ENCODE measurements at places on chromosomes 2 and 18.

- no peak for DNase-seq
Observed at GRCh38 chr2:10338270-10339188, 35.8 kb downstream of the HPCAL1 start.

GRCh38 chr2:157444641-157445040 lies 752 bp upstream of the CYTIP start:
- no peak for DNase-seq

- no peak for DNase-seq
Observed at GRCh38 chr18:9782073-9782857, 74.2 kb downstream of the RAB31 start.

- no peak for DNase-seq
Observed at GRCh38 chr18:9082711-9083510, 19.6 kb upstream of the NDUFV2 start.

- no peak for DNase-seq
Observed at GRCh38 chr18:40326985-40327384, 1628.0 kb upstream of the PIK3C3 start.

GRCh38 chr2:3113122-3113521 lies 264.5 kb downstream of the EIPR1 start:
- DNase-seq: no peak

DNA sequence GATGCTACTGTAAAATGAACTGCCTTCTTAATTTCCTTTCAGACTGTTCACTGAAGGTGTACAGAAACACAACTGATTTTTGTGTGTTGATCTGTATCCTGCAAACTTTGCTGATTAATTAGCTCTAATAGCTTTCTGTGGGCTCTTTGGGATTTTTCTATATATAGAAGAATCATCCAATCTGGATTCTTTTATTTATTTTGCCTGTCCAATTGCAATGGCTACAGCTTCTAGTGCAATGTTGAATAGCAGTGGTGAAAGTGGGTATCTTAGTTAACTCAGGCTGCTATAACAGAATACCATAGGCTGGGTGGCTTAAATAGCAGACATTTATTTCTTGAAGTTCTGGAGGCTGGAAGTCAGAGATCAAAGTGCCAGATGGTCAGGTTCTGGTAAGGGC lies 74.4 kb downstream of the ID2 start:
- no peak for DNase-seq

- no peak for DNase-seq
Observed at GRCh38 chr2:166593403-166593802, 99.4 kb upstream of the SCN7A start.

- no peak for DNase-seq
Observed at GRCh38 chr18:23882616-23883276, 131.8 kb upstream of the TTC39C start.

- no peak for DNase-seq
Observed at GRCh38 chr2:169727065-169727464, 6.6 kb upstream of the KLHL23 start.

GRCh38 chr2:191959209-191959608 lies 112.3 kb upstream of the CAVIN2 start:
- no peak for DNase-seq

DNA sequence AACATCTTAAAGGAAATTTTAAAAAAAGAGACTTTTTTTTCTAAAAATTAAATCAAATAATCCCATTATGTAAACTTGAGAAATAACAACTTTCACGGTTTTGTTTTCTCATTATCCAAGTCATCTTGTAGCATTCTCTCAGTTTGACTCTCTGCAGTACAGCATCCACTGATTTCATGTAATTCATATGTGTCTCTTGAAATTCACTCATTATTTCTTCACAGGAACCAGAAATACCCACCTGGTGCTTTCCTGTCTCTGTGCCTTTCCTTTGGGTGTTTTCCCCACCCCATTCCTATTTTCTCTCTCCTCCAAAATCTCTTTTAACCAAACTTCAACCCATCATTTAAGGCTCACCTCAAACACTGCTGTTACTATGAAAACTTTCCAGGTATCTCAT lies 116.1 kb upstream of the STK17B start:
- no peak for DNase-seq

DNA sequence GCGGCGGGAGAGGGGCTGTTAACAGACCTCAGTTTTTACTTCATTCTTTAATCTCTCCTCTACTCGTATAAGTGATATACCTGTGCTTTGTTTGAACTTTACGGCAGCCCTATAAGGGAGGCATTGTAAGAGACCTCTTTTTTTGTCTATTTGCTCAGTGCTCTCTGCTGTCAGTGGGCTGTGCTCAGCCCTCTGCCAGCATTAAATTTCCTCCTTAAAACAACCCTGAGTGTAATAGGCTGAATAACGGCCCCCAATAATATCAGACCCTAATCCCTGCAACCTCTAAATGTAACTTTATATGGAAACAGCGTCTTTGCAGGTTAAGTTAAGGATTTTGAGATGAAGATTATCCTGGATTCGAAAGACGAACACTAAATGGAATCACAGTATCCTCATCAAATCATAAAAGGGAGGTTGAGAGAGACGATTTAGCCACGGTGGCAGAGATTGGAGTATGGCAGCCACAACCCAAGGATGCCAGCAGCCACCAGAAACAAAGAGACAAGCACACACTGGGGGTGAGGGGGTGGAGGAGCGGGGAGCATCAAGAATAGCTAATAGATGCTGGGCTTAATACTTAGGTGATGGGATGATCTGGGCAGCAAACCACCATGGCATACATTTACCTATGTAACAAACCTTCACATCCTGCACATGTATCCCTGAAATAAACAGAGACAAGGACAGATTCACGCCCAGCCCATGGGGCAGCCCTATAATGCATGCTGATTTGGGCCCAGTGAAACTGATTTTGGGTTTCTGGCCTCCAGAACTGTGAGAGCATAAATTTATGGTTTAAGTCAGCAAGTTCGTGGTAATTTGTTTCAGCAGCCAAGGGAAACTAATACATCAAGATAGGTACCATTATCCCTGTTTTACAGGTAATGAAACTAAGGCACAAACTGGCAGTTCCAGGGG lies 894 bp upstream of the FARSB start:
- no peak for DNase-seq

- no peak for DNase-seq
Observed at GRCh38 chr2:42510608-42511243, 16.9 kb upstream of the KCNG3 start.

DNA sequence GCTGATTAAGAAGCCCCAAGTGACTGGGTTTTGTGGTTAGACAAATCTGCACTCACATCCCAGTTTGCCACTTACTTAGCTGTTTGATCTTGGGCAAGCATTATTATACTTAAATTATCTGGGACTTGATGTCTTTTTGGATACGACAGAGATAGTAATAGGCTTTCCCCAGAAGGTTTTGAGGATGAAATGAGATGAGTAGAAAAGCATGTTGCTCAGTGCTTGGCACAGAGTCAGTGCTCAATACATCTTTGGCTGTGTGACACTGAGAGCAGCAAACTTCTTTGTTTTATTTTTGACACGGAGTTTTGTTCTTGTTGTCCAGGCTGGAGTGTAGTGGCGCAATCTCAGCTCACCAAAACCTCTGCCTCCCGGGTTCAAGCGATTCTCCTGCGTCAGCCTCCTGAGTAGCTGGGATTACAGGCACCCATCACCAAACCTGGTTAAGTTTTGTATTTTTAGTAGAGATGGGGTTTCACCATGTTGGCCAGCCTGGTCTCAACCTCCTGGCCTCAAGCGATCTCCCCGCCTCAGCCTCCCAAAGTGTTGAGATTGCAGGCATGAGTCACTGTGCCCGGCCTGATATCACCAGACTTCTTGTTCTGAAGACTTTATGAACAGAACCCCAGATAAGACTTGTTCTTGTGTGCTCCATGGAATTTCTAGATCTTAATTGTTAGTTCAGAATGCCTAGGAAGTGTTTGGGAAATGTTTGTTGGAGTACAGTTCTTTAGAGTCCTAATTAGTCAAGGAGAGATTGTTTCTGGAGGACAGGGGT lies 521.2 kb downstream of the SLC4A3 start:
- no peak for DNase-seq

DNA sequence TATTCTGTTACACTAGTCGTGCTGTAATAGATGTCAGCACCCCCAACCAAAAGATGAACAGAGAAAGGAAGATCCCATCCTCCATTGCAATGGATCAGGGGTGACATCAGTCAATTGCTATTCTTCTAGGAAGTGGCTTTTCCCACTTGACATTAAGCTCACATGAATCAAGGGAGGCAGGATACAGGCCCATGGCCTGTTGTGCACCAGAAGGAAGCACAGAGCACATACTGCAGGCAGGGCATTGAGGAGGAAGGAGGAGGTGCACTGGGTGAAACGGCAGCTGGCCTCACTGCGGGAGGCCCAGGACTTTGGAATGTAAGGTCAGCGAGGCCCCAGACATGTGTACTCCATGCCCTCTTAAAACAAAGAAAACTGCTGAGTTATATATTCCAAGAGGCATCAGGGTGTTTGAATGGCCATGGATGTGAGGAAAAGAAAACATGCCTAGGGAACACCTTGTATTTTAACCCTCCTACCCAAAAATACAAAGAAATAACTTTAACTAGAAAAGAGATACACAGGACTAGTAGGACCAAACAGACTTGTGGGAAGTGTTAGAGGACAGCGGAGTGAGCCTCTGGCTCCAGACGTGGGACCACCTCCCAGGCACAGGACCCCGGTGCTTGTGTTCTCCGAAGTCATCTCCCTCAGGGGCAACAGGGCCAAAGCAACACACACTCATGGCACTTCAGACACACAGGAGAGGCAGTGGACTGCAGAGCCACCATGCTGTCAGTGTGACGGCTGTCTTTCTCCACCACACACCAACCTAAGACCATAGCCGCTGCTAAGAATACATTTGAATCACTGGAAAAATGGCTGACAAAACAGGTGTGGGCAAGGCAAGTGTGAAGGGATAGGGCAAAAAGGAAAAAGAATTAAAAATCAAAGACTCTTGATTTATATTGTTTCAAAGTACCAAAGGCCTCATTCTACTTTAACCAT lies 51.4 kb upstream of the RIOK3 start:
- DNase-seq: no peak

GRCh38 chr2:188610827-188611226 lies 319.2 kb downstream of the GULP1 start:
- no peak for DNase-seq

GRCh38 chr2:53622141-53622540 lies 145.5 kb upstream of the CHAC2 start:
- DNase-seq: no peak

DNA sequence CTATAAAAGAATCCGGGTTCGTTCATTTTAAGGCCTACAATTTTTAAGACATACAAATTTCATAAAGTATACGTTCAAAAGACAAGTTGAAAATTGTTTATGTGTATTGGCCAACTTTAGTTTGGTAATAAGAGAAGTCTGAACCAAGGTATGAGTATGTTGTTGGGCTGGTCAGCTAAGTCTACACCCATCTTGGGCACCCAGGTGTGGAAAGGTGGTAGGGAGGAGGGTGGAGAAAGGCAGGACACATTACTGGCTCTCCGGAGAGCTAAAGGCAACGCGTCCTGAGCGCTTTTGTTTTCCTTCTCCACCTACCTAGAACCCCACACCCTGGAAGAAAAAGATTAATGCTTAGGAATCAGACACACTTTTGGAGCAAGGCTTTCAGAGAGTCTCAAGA lies 899 bp upstream of the PELI1 start:
- DNase-seq: no peak

- DNase-seq: no peak
Observed at GRCh38 chr2:162038725-162039124, 35.3 kb downstream of the DPP4 start.

- no peak for DNase-seq
Observed at GRCh38 chr2:121080013-121080772, 204.8 kb downstream of the TFCP2L1 start.

DNA sequence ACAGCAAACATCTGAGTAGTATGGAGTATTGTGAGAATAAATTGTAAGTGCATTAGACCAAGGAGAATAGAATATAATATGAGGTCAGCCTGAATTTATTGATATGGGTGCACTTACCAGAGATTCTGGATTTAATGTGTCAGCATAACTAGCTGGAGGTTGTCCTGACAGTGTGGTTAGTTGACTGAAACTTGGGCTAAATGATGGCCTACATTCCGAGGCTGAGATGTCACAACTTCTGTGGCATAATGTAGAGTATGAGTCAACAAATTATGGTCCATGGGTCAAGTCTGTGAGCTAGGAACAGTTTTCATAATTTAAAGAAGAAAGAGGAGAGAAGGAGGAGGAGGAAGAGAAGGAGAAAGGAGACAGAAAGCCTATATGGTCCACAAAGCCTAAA lies 127.6 kb downstream of the QPCT start:
- DNase-seq: no peak

GRCh38 chr2:96213379-96213778 lies 4.8 kb upstream of the STARD7 start:
- DNase-seq: no peak

DNA sequence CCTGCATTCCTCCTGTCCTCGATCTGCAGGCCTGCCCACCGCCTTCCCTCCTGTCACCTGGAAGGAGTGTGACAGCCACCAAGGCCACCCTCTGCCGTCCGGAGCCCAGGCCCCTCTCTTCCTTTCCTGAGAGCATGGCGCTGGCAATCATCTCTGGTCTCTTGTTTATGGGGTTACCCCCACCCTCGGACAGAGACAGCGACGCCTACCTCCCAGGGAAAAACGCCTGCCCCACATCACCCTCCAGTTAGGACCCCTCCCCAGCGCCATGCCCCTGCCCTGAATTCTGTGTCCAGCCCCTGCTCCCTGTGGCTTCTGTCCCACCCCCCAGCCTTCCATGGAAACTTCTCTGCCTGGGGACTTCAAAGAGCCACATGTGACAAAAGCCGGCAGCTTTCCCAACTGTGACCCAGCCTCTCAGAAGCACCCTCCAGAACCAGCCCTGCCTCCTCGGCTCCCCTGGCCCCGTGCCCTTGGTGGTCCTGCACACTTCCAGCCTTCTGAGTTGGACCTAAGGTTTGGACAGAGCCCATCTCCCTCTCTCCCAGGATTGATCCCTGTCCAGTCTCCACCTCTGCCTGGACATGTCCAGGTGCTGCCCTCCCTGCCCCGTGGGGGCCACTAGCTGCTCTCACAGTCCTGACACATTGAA lies 145.0 kb upstream of the HDAC4 start:
- DNase-seq: no peak

GRCh38 chr2:79832511-79833234 lies 319.8 kb downstream of the CTNNA2 start:
- no peak for DNase-seq

GRCh38 chr2:100944617-100945432 lies 57.3 kb upstream of the RPL31 start:
- DNase-seq: no peak

- DNase-seq: no peak
Observed at GRCh38 chr2:88955607-88956006, 264.1 kb downstream of the RPIA start.

GRCh38 chr18:65025756-65026155 lies 725.1 kb upstream of the CDH7 start:
- DNase-seq: no peak

DNA sequence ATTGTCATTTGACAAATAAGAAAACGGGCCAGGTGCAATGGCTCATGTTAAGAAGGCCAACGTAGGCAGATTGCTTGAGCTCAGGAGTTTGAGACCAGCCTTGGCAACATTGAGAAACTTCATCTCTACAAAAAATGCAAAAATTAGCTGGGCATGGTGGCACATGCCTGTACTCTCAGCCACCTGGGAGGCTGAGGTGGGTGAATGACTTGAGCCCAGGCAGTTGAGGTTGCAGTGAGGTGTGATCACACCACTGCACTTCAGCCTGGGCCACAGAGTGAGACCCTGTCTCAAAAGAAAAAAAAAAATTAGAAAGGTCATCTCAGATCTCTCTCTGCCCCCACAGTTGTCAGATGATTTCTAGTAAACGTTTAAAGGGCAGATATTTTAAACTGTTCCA lies 4.4 kb downstream of the SESTD1 start:
- no peak for DNase-seq

GRCh38 chr2:134662751-134663150 lies 56.0 kb downstream of the TMEM163 start:
- no peak for DNase-seq
